ENCODE measurements at places on chromosomes 4 and X.

- DNase-seq, result no peak
Observed at GRCh38 chr4:184358521-184359232, 115.7 kb downstream of the IRF2 start.

DNA sequence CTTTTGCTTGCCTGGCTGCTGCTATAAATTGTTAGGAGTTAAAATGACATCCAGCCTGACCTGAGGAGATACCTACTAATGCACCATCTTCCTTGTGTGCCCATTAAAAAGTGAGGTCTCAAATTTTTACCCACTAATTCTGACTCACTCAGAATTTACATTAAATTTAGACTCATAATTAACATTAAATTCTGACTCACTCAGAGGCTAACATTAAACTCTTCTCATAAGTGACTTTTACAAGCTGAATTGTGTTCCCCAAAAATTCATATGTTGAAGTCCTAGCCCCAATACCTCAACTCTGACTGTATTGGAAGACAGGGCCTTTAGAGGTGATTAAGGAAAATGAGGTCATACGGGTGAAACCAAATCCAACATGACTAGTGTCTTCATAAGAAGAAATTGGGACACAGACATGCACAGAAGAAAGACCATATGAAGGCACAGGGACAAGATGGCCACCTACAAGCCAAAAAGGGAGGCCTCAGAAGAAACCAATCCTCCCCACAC is 11.8 kb downstream of the CASP6 start:
- no peak for DNase-seq

- DNase-seq, result no peak
Observed at GRCh38 chr4:48620093-48620492, 130.0 kb downstream of the ZAR1 start.

- DNase-seq, result no peak
Observed at GRCh38 chr4:14168919-14169318, 541.4 kb upstream of the BOD1L1 start.

- no peak for DNase-seq
Observed at GRCh38 chr4:153220682-153221395, 16.6 kb downstream of the TRIM2 start.

DNA sequence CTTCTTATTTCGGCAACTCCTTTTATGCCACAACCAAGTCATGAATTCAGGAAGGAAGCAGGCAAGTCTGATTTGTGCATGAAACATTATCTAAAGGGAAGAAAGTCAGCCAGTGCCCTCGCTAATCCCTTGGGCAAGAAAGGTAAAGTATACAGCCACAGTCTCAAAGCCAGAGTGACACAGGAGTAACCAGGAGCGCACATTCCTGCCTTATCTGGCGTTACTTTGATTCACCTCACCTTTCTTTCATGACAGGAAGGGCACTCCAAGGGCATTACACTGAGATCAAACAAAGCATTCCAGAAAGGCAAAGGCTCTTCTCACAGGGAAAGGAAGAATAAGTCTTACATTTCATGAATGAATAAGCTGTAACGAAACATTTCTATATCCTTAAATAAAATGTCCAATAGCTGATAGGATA is 38.8 kb downstream of the FAT1 start:
- no peak for DNase-seq

DNA sequence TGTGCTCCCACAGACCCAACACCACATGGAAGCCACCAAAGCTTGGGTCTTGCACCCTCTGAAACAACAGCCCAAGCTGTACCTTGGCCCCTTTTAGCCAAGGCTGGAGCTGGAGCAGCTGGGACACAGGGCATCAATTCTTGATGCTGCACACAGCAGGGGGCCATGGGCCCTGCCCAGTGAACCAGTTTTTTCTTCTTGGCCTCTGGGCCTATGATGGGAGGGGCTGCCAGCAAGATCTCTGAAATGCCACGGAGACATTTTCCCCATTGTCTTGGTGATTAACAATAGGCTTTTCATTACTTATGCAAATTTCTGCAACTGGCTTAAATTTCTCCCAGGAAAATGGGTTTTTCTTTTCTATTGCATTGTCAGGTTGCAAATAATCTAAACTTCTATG is 49.0 kb downstream of the SPANXA2 start:
- DNase-seq, result no peak
